ENCODE measurements at places on chromosomes 3 and 15.

DNA sequence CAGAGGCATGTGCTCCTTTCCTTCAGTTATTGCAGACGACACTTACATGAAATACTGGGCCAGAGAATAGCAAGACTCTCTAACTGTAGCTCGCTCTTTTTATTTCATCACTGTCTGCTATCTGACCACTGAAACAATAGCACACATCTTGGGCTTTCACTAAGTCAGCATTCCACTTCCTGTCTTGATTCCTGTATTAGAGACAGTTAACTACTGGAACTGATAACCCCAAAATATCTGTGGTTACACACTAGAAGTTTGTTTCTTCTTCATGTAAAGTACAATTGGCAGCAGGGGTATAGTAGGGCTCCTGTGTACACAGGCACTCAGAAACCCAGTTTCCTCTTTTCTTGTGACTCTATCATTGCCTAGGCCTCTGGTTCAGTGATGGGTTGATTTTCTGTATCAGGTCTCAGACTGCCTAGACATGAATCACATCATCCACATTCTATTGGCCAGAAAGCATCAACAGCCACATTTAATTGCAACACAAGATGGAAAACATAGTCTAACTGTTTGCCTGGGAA lies 230.2 kb upstream of the CD96 start:
- DNase-seq = no peak

GRCh38 chr3:86792316-86792715 lies 198.6 kb downstream of the VGLL3 start:
- DNase-seq = no peak

- DNase-seq = no peak
Measured at GRCh38 chr3:54036543-54036942, 85.8 kb upstream of the CACNA2D3 start.

DNA sequence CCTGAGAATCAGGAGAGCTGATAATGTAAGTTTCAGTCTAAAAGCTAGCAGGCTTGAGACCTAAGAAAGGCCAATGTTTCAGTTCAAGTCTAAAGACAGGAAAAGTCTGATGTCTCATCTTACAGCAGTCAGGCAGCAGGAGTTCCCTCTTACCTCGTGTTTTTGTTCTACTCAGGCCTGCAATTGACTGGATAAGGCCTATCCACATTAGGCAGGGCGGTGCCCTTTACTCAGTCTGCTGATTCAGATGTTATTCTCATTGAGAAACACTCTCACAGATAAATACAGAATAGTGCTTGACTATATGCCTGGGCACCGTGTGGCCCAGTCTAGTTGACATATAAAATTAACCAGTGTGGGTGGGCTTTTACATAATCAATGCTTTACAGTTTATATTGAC lies 122.4 kb downstream of the NR1D2 start:
- no peak for DNase-seq

DNA sequence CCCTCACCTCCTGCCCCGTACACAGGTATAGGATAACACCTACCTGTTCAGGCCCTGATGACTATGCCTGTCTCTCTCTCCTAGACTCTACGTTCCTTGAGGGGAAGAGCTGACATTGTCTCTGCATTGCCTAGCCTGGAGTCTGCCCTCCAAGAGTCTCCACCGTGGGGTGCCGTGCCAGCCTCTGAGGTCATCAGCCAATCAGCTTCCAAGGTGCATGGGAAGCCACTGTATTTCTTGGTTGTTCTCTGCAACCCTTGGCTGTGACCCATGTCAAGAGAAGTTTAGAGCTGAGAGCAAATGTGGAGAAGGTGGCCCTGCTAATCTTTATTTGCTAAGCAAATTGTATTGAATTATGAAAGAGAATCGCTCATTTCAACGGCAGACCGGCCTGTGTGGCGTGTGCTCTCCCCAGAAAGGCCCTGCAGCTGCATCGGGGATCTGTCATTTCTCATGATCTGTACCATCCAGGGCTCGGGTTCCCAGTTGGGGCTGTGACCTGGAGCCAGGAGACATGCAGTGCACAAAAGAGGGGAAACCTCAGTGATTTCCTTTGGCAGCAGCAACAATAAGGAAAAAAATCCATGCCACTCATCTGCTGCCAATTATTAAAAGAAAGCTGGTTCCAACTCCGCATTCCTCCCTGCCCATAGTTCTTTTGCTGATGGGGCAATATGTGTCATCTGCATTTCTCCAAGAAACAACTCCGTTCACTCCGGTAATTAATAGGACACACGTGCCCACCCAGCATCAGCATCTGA lies 182.2 kb downstream of the MEGF11 start:
- DNase-seq = no peak

GRCh38 chr15:91116113-91117067 lies 16.3 kb downstream of the SV2B start:
- no peak for DNase-seq

GRCh38 chr3:189624130-189624529 lies 7.1 kb upstream of the TP63 start:
- no peak for DNase-seq

DNA sequence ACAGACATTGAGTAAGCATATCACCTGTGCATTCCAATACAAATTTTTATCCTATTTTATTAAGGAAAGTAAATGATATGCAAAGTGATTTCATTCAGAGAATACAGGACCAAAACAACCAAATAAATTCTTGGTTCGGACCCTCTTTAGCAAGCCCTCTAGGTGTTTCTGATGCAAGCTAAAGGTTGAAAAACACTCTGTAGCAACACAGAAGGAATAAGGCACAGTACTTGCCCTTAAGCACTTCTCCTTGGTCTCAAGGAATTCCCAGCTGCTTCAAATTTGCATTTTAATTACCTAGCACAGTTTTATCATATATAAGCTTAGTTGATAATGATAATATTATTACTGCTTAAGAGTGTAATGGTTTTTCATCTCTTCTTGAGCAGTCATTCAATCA lies 288.4 kb downstream of the KCNH8 start:
- no peak for DNase-seq

DNA sequence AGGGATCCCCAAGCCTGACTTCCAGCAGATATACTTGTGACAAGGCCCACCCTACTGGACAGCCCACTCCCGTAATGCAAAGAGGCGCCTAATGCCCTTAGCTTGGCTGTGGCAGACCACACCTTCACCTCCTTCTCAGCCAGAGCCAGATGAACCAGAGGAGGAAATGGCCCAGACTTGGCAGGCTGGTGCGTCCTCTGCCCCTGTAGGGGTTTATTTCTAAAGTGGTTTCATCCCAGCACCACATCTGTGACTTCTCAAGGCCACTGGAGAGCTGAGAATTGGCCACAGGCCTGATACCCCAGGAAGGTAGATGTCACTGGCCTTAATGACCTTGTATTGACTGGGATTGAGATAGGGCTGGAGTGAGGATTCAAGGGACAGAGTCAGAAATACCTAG lies 29.5 kb downstream of the BOC start:
- no peak for DNase-seq

GRCh38 chr3:43704697-43705096 lies 14.0 kb downstream of the ABHD5 start:
- no peak for DNase-seq

- no peak for DNase-seq
Measured at GRCh38 chr15:53974813-53975212, 3.4 kb upstream of the UNC13C start.

GRCh38 chr15:31482122-31482922 lies 155.7 kb downstream of the KLF13 start:
- DNase-seq = no peak

DNA sequence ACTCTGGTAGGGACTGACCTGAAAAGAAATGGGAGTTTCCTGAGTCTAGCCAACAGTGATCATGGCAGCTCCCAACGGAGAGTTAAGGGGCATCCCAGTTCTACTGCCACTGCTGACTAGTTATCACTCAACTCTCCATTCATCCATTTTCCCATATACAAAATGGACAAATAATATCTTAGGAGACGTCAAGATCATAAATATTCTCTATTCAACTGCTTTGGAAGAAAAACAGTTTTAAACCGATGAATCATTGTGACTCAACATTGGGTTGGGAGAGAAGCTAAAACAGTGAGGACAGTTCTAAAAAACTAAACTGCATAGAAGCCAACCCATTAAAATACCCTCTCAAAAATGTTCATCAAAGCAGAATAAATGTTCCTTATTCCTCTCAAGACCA lies 57.6 kb upstream of the CHRM5 start:
- no peak for DNase-seq

- no peak for DNase-seq
Measured at GRCh38 chr3:58009026-58009748, 965 bp downstream of the FLNB start.

DNA sequence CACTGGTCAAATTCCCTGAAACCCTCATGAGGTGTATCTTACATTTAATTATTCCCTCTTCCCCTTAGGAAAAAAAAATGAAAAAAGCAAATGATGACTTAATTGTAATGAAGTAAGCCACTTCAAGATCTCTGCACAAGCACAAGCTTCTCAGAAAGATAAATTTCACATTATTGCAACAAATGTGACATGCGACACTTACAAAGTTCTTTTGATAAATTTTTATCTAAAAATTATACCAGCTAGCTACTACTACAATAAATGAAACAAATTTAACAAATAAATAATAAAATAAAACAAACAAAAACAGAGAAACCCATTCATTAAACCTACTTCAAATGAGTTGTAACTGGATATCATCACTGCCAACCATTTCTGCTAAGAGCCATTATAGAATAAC lies 10.0 kb upstream of the TM2D3 start:
- DNase-seq = no peak

DNA sequence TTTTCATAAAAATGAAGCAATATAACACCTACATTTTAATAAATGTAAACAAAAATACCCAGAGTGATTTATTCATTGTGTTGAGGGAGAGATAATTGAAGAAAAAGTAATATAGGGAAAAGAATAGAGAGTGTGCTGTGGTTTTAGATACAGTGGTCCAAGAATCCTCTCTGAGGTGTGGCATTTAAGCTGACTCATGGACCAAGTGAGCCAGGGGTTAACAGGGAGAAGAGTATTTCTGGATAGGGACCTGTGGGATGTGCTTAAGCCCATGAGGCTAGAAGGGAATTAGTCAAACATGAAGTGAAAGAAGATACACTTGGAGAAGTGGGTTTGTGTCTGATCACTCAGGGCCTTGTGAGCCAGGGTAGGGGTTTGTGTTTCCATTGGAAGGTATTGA lies 680.7 kb upstream of the GRM7 start:
- no peak for DNase-seq

GRCh38 chr3:46132565-46132964 lies 75.5 kb downstream of the CCR1 start:
- no peak for DNase-seq

DNA sequence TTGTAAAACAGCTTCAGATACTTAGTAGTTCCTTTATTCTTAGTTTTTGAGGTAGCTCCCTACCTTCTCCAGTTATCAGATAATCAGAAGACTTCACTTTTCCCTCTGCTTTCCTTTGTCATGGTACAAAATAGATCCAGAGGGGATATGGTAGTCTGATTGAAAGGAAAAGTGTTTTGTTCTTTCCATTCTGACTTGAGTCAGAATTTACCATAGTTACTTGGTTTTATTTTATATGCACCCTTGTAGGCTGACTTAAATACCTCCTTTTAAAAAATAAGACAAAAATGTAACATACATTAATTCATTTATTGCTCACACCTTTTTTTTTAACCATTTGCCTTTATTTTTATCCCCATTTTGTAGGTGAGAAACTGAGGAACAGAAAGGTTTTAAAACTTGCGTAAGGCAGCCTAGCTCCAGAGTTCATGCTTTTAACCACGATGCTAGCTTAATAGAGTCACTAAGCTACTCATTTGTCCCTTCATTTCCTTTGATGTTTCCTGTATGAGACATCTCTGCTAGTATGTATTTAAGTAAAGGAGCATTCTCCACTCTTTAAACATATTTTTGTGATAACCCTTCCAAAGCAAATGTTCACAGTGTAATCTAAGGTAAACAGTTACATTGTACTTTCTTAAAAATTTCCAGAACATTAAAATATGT lies 187.5 kb downstream of the KLHL25 start:
- DNase-seq = no peak

- no peak for DNase-seq
Measured at GRCh38 chr3:175977968-175978752, 1119.0 kb downstream of the NAALADL2 start.

DNA sequence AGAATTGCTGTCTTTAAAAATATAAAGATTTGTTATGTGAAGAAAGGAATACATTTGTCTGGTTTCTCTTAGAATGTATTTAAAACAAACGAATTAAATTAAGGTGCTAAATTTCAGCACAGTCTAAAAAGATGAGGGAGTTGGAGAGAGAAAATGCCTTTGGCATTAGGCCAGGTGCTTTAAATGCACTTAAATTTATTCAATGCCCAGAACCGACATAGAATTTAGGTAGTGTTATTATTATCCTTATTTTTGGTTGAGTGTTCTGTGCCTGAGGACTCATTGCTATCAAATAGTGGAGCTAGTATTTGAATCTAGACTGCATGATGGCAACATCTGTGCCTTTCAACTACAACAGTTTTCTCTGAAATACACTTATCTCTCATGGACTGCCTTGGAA lies 287.5 kb downstream of the RBMS3 start:
- no peak for DNase-seq

DNA sequence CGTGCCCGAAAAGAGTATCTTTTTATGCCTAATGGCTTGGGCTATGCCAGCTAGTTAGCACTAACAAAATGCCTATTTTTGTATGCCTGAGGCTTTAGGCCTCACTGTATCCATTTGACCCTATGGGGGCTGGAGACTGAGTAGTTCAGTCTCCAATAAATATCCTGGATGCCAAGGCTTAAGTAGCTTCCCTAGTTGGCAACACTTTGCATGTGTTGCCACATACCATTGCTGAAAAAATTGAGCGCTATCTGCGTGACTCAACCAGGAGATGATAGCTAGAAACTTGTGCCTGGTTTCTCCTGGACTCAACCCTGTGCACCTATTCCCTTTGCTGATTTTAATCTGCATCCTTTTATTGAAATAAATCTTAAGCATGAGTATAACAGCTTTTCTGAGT lies 58.4 kb upstream of the ATP2C1 start:
- no peak for DNase-seq

GRCh38 chr3:61562721-61563312 lies 1.4 kb downstream of the PTPRG start:
- no peak for DNase-seq

Measured in substantia nigra (tissue), 51 donors.